IPS-NIHi11 (cell line): ENCODE measurements at places on chromosomes 11 and 22.

GRCh38 chr11:105741488-105742020, 131.7 kb downstream of the GRIA4 start:
- DNase-seq: no peak

DNA sequence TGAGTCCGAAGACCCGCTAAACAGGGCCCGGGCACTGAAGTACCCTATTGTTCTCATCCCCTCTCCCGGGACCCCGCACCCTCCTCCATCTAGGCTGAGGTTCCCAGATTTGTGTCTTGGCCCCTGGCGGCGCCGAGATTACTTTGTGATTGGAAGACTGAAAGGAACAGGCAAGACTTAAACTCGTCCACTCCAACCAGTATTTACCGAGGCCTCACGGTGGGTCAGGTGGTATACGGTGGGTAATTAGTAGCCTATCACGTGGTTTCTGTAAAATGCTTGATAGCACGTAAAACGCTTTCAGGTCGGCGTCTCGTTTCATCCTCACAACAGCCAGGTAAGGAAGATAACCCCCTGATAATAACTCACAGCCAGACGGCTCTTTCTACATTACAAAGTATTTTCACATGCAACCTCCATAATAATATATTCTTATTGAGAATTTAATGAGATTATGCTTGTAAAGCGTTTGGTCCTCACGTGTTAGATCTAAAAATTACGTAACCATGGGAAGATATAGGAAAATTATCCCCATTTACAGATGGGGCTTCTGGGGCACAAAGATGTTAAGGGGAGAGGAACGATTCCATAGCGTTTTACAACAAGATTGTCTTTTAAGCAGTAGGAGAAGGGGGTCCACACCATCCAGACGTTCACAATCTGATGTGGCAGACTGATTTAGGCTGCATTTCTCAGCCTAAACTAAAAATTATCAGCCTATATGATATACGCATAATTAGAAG, 642 bp upstream of the PIK3C2A start:
- DNase-seq: peak; percentile 80

DNA sequence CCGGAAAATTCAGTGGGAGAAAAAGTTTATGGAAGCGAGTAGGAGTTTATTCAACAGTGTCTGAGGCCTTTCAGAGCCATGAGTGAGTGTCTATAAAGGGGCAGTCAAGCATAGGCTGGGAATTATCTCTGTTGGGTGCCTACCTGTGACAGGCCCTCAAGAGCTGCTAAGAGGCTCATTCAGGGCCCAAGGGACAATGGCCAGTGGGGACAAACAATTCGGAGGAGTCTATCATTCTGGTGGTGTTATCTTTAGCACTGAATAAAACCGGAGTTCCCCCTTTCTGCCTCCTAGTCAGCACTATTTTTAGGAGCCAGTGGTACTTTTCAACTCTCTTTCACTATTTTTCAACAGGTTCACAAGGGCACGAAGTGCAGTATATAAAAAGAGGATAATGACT, 89.5 kb upstream of the HTATIP2 start:
- DNase-seq: no peak

- DNase-seq: no peak
These were observed 11.6 kb upstream of the GPHA2 start for GRCh38 chr11:64947208-64947814.

DNA sequence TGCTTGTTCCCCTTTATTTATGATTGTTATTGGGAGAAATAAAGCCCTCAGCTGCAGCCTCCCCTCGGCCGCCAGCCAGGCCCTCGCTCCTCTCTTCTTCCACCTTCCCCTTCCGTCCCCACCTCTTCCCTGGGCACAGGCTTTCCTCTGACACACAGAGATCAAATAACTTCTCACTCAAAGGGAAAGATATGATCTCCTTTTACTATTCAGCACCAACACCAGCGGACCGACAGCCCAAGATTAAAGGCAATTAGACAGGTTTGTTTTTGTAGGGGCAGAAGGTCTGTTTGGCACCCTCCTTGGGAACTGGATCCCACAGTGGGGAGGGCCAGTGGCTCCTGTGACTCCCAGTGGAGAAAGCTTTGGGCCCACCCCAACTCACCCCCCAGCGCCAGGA, 23.0 kb downstream of the NECTIN1 start:
- DNase-seq: no peak

GRCh38 chr22:42437488-42438292, 5.5 kb upstream of the NFAM1 start:
- DNase-seq: peak; percentile 83

- DNase-seq: no peak
These were observed 85.0 kb upstream of the EIF3D start for GRCh38 chr22:36613958-36614357.

- DNase-seq: no peak
These were observed 191.7 kb downstream of the DSCAML1 start for GRCh38 chr11:117605331-117605730.
